A549 treated with GW870086 at 1 μM for 4 hours (cell line): ENCODE measurements at places on chromosomes 5 and 9. TPM values are rescaled to one million over a fixed set of nuclear protein-coding genes. Genes with fewer than 3 reads are reported as not detected.

Gene SLC6A19
- total RNA-seq, result 0.07 to 0.13 TPM (median 0.10 TPM) in 5 replicates

Gene C9orf153
- 0.08 to 0.65 TPM (median 0.17 TPM) in 3 of 5 replicates, not detected in the others for total RNA-seq

Gene FOXI1
- total RNA-seq, result not detected in 5 replicates

Gene SLC22A4
- total RNA-seq, result 3.5 to 6.1 TPM (median 5.1 TPM) in 5 replicates

Gene TRIM7
- 27.8 to 44.8 TPM (median 42.6 TPM) in 5 replicates for total RNA-seq

Gene KCNV2
- total RNA-seq, result not detected in 5 replicates

Gene DBH
- total RNA-seq, result not detected in 5 replicates

Gene SLC35D2
- 15.3 to 21.7 TPM (median 20.6 TPM) in 5 replicates for total RNA-seq

Gene TAL2
- 0.30 TPM in 1 of 5 replicates, not detected in the others for total RNA-seq

Gene LOX
- 0.93 to 2.5 TPM (median 1.4 TPM) in 5 replicates for total RNA-seq

Gene MARVELD2
- total RNA-seq, result 2.2 to 3.2 TPM (median 2.4 TPM) in 5 replicates

Gene PCDHGA2
- total RNA-seq, result 0.45 to 0.72 TPM (median 0.70 TPM) in 5 replicates

Gene CAVIN4
- total RNA-seq, result 0.35 to 0.65 TPM (median 0.45 TPM) in 5 replicates
